ENCODE measurements at places on chromosomes 3 and 15.

- DNase-seq, result no peak
Observed at GRCh38 chr15:31349233-31350141, 22.9 kb downstream of the KLF13 start.

GRCh38 chr3:151091685-151092345 lies 6.4 kb downstream of the MED12L start:
- no peak for DNase-seq

GRCh38 chr3:24264748-24265158 lies 229.9 kb downstream of the THRB start:
- peak; percentile 22 for DNase-seq

DNA sequence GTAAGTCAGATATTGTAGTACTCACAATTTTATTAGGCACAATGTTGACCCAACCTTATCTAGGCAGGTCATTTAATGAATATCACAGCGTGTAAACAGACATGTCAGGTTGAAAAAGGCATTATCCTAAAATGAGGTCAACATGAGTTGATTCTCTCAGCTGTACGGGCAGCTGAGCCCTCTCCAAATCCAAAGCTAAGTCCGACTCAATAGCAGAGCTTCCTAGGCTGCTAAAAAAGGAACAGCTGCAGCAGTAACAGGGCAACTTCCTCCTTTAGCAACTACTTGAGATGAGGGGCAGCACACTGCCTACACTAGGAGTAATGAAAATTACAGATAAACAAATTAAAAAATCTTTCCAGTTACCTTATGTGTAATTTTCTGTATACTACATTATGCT lies 189.2 kb downstream of the CADM2 start:
- no peak for DNase-seq

DNA sequence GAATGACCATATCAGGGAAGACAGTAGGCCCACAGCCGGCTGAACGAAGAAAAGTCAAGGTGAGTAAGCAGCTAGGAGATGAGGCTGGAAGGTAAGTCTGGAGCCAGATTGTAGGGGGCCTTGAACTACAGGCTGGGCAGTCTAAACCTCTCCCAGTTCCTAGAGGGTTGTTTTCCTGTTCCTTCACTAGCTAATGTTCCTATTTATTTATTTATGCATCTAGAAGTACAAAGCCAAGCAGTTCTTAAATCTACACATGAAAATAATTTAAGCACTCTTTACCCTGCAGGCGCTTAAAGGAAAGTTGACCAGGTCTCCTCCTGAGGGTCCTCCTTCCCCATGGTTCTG lies 3.7 kb downstream of the ACAA1 start:
- DNase-seq, result no peak

Measured in CMK (cell line).